ENCODE measurements at places on chromosomes 1 and 21. TPM values are rescaled to one million over a fixed set of nuclear protein-coding genes. Genes with fewer than 3 reads are reported as not detected.

The KPRP gene
- not detected for total RNA-seq

The FLG gene
- 0.12 TPM for total RNA-seq

The PLEKHO1 gene
- 18.4 TPM for total RNA-seq

DNA sequence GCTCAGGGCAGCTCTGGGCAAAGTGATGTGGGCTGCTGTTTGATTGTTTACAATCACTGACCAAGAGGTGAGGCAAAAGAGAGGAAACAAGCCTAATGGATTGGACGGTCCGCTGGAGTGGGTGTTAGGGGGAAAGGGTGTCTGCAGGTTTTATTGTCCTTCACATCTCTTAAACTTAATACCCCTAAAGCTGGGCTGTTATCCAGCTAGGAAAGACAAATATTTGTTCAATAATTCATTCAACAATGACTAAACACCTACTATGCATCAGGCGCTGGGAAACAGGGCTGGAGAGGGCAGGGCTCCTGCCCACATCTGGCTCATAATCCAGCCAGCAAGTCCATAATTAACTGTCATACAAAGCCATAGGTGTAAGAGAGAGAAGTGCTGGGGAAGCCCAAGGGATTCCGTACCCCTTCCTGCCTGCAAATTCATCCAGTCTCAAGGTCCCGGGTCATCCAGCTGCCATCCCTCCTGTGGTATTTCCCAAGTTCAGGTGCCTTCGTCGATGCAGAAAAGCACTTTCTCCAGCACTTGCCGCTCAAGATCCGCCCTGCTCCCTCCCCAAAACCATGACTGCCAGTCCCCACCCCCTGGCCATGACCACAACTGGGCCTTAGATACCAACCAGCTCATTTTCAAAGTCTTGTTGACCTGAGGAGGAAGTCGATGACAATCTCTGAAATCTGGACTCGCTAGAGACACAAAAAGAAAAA, 10.7 kb downstream of the TMEM63A start:
- no peak for DNase-seq

The CFHR2 gene
- not detected for total RNA-seq

- no peak for DNase-seq
Observed at GRCh38 chr1:168372307-168372706, 91.6 kb downstream of the TBX19 start.

All from uterus (tissue), 4 donors.